ENCODE measurements at places on chromosomes 4 and X.

DNA sequence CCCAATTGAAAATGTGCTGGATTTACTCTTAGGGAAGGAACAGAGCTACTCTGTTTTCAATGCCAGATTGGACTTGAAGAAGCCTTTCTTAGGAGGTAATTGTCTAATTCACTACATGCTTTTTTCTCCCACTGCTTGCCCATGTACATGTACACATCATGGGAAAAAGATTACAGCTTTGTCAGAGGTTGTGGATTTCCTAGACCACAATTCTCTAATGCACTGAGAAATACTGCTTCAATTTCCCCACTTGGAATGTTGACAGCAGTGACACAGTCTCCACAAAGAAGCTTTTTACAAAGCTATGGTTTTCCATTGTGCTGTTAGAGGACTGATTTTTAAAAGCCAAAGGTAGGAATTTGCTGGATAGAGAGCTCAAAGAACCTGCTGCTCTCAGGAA lies 19.5 kb downstream of the ZAR1 start:
- DNase-seq = no peak

GRCh38 chr4:46258431-46258830 lies 131.5 kb downstream of the GABRA2 start:
- no peak for DNase-seq

GRCh38 chrX:76617020-76617419 lies 189.5 kb downstream of the MAGEE1 start:
- DNase-seq = no peak

DNA sequence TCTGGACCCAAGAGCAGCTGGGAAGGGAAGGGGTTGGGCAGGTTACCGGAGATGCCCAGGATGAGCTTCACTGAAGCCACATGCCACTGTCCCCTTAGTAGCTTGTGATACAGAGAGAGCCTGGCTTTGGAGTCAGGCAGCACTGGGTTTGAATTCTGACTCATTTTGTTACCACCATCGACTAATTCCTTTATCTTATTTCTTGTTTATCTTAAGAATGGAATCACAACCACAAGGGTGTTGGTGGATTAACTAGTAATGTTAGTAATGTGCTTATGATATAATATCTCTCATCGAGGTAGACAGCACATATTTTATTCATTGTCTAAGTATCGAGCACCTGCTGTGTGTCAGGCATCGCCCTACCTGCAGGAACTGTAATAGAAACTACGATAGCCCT lies 17.7 kb upstream of the STX18 start:
- no peak for DNase-seq

DNA sequence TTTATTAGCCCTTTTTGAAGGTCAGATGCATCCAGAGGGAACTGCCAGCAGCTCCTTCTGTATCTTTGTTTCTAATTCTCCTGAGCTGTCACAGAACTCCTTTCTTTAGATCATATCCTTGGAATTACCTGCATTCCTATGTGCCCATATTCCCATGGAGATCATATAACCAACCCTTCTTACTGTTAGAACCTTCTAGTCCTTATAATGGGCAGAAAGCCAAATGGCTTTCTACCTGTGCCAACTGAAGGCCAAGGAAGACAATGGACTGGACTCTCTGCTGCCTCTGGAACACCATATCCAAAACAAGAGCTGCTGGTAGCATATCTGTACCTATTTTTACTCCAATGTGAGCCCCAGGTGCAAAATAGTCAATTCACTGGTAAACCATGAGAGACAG lies 60.7 kb downstream of the TBC1D9 start:
- DNase-seq = no peak

- no peak for DNase-seq
These were observed 194.5 kb upstream of the EDA2R start for GRCh38 chrX:66833426-66833825.

DNA sequence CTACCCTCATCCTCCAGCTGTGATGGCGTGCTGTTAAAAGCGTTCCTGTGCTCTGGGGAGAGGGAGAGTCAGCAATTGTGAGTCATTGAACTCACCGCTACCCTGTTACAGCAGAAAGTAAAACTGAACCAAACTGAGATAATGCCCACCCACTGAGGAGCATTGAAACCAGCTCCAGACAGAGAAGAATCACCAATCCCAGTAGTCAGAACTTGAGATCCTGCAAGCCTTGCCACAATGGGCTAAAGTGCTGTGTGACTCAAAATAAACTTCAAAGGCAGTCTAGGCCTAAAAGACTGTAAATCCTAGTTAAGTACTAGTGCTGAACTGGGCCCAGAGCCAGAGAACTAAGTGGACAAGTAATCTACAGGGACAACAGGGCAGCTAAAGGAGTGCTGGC lies 1394.2 kb upstream of the DIAPH2 start:
- DNase-seq = no peak

- no peak for DNase-seq
These were observed 23.9 kb downstream of the STIM2 start for GRCh38 chr4:26884486-26884988.

DNA sequence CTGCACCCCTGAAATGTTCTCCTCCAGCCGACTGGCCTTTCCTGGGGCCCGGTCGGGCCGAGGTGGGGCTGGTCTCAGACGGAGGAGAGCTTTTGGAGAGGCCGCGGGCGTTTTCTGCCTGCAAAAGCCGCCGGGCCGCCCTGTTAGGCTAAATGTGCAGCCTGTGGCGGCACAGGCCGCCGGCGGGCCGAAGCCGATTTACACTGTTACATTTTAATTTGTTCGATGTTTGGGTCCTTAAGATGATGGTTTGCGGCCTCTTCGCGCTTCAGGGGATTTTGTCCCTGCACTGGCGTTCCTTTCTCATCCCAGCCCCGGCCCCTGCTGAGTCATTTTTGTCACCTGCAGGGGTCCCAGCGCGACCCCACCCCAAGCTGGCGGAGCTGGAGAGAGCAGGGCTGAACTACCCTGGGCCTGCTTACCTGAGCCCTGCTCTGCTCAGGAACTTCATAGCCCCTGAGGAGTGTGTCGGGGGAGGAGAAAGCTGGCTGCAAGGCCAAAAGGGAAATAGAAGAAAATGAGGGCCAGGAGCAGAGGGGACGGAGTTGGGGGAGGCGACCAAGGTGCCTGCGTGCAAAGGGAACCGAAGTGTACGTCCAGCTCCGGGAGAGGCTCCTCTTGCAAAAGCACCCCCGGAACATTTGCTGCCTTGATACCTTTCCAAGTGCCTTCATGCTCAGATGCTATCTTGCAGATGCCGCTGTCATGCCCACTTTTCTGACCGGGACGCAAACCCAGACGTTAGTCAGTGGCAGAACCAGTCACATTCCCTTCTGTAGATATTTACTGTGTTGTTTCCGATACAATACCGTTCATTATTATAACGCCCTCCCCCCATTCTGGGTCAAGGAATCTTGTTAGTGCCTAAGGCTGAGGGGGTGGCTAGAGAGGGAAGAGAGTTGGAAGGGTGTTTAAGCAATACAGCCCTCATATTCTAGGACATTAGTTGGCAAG lies 977 bp upstream of the RBBP7 start:
- DNase-seq = no peak

DNA sequence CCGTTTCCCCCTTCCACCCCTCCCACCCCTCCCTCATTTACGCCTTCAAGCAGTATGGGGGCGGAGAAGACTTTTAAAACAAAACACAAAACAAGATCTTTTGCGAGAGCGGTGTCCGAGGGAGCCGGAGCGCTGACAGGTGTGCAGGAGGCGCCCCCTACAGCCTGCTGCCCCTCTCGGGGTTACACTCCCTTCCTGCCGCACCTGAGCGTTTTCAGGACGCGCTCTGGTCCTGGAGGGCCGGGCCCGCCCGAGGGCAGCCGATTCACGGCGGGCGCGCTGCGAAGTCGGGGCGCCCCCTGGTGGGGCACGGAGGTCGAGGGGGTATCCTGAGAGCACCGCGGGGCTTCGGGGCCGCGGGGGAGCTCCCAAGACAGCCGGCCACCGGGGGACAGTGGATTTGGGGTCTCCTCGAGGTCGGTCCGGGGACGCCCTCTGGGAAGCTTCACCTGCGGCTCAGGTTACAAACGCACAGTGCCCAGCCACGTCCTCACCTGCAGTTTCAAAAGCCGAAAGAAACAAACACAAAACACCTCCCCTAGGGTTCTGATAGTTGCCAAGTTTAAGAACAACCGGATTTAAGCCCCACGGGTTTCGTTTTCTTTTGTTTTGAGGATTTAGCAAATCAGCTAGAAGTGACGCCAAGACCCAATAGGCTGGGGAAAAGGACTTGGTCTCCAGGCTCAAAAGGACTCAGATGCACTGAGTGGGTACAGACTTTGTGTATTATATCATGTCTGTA lies 8.0 kb upstream of the NEUROG2 start:
- no peak for DNase-seq

- DNase-seq = peak; percentile 59
These were observed 36.9 kb downstream of the FHDC1 start for GRCh38 chr4:152972821-152973628.

DNA sequence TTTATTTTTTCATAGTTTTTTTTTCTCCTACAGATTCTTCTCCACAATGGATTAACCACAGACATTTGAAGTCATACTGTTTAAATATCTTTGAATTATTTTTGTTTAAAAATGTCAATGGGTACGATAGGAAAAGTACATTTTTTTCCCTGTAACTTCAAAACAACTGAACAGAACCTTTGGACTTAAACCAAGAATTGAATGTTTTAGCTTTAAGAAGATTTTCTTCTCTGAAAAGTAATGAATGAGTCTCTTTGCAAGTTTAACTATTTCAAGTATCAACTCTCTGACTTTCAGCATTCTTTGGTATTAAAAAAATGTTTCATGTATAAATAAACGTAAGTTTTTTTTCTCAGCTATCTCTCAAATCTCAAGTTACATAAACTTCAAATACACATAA lies 364.3 kb downstream of the FBXO8 start:
- no peak for DNase-seq

- no peak for DNase-seq
These were observed 2.7 kb downstream of the ELOVL6 start for GRCh38 chr4:110195561-110196205.

DNA sequence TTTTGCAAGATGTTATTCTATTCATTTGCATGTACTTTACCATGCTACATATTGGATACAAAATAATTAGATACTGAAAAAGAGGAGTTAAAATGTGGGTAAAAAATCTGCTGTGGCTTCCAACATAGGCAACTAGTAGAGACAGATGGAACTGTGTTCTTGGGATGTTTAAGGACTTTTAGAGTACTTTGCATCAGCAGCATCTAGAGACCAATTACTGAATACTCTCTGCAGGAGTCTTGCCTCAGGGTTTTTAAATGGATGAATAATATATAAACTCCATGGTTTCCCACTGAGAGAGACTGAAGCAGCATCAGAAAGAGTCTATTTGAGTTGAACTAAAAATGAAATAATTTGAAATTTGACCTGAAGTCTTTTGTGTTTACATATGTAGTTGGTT lies 676.7 kb downstream of the GALNTL6 start:
- DNase-seq = no peak

- DNase-seq = no peak
These were observed 137.2 kb downstream of the UNC5C start for GRCh38 chr4:95411371-95412088.

GRCh38 chr4:114600672-114601071 lies 2.1 kb downstream of the UGT8 start:
- no peak for DNase-seq

- DNase-seq = no peak
These were observed 115.1 kb upstream of the SMIM10 start for GRCh38 chrX:134875671-134876070.

GRCh38 chr4:60648774-60649173 lies 551.4 kb upstream of the ADGRL3 start:
- DNase-seq = no peak

Measured in H54 (cell line).